IMR-90 (cell line): ENCODE measurements at places on chromosomes 12 and 14. TPM values are rescaled to one million over a fixed set of nuclear protein-coding genes. Genes with fewer than 3 reads are reported as not detected.

The CCDC85C gene
- total RNA-seq: 13.9 and 16.0 TPM in 2 replicates

The MTRFR gene
- 10.2 and 12.2 TPM in 2 replicates for total RNA-seq

GRCh38 chr14:24095271-24096068 is 1.4 kb downstream of the PCK2 start:
- peak overlapping the region; percentile 72 for H3K4me3 ChIP-seq
- peaks cover 8% of the 10 kb centered on the region for H3K4me1 ChIP-seq
- H3K27ac ChIP-seq: peak overlapping the region; percentile 73
- H3K27me3 ChIP-seq: no peaks in the 10 kb centered on the region

GRCh38 chr14:96748362-96748761 is 48.8 kb upstream of the VRK1 start:
- no peaks in the 10 kb centered on the region for H3K4me1 ChIP-seq
- peaks cover 11% of the 10 kb centered on the region for H3K27me3 ChIP-seq
- H3K4me3 ChIP-seq: no peak overlapping the region
- no peak overlapping the region for H3K27ac ChIP-seq

DNA sequence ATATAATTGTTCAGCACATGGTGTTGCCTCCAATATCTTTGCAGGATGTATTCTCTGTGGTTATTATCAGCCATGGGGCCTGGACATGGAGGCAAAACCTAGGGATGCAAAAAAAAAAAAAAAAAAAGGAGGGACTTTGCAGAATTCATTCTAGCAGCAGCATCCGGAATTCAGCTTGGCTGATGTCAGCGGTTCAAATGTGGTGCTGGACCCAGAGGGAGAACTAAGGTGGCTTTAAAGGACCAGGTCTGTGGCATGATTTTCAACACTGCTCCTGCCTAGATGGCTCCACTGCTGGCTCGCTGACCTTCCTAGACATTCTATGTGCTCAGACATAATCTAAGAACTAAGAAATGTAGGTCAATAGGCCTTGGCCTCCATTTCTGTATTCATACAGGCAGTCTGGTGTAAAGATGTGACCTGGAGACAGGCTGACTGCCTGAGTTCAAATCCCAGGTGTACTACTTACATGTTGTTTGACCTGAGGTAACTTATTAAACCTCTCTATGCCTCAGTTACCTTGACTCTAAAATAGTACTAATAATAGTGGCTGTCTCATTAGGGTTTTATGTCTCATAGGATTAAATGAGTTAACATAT is 108.6 kb downstream of the PPM1A start:
- no peak for DNase-seq
- H3K27me3 ChIP-seq: peaks cover 16% of the 10 kb centered on the region
- H3K4me1 ChIP-seq: no peaks in the 10 kb centered on the region
- no peaks in the 10 kb centered on the region for H3K36me3 ChIP-seq

- H3K27ac ChIP-seq: peak overlapping the region; percentile 75
- peaks cover 17% of the 10 kb centered on the region for H3K4me1 ChIP-seq
- no peaks in the 10 kb centered on the region for H3K36me3 ChIP-seq
- peak overlapping the region; percentile 2; the same call in 1 of the 2 replicates for H3K4me3 ChIP-seq
Observed at GRCh38 chr12:124923905-124924734, 9.7 kb upstream of the UBC start.
